ENCODE measurements at places on chromosomes 11 and 22. TPM values are rescaled to one million over a fixed set of nuclear protein-coding genes. Genes with fewer than 3 reads are reported as not detected.

Gene OR51A4
- total RNA-seq, result not detected

Gene PPARA
- 4.9 TPM for total RNA-seq

Gene GCAT
- 4.7 TPM for total RNA-seq

Gene PRRG4
- total RNA-seq, result under 0.01 TPM
